Right cardiac atrium (tissue), 5 donors: ENCODE measurements at places on chromosomes 3 and 15.

DNA sequence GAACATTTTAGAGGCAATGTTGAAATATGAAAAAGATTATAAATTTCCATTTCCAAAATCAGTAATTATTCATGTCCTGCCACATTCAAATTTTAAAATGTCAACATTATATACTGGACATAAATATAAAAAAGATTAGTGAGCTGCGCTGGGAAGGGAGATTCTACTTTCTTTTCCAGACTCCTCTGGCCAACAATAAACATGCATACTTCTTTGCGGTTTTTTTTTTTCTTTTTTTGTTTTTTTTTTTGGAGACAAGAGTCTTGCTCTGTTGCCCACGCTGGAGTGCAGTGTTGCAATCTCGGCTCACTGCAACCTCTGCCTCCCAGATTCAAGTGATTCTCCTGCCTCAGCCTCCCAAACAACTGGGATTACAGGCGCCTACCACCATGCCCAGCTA is 105.5 kb downstream of the ADAM10 start:
- no peak for DNase-seq

- peak; percentile 35 for DNase-seq
Measured at GRCh38 chr3:8663177-8664061, 18.8 kb upstream of the SSUH2 start.

GRCh38 chr3:190498293-190498692 is 15.6 kb upstream of the IL1RAP start:
- no peak for DNase-seq

DNA sequence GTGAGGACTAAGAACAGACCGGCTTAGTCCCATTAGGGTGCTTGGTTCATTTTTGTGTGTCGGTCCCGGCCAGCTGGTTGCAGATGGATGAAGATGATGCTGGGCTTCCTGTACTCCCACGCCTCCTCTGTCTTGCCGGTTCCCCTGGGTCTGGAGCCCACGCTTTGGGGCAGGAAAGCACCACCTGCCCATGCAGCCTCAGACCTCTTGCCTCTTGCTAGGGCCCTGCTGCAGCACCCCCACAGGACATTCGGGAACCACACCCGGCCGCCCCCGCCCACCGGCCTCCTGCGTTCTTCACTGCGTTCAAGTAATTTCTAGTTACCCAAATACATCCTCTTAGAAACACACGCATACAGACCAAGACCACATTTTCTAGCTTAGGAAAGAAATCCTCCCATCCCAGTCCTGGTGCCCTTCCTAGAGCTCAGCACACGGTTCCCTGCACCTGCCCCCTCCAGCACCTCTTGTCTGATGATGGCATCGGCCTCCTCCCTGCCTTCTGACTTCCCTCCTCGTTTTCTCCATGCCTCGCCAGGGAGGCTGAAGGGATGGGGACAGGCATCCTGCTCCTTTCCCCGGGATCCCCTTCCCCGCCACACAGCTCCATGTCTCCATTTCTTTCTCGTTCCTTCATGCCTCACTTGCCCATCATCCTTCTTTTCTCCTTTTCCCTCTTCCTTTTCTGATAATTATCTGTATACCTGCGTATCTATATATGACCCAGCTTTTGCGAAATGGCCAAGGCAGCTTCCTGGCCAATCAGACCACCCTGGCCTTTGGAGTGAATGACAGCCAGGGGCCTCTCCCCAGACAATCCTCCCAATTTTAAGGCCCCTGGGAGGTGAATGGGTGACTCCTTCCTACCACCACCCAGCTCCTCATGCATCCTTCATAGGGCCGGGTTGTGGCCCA is 30.9 kb downstream of the FAM3D start:
- no peak for DNase-seq

- DNase-seq: no peak
Measured at GRCh38 chr3:157098823-157099185, 61.1 kb downstream of the CCNL1 start.

GRCh38 chr3:103381296-103382079 is 946.7 kb downstream of the ZPLD1 start:
- DNase-seq: no peak

GRCh38 chr3:181176601-181177000 is 187.1 kb upstream of the DNAJC19 start:
- DNase-seq: peak; percentile 85

- no peak for DNase-seq
Measured at GRCh38 chr3:53691885-53692284, 154.3 kb downstream of the CHDH start.

GRCh38 chr3:72036899-72037298 is 252.0 kb upstream of the PROK2 start:
- DNase-seq: no peak

DNA sequence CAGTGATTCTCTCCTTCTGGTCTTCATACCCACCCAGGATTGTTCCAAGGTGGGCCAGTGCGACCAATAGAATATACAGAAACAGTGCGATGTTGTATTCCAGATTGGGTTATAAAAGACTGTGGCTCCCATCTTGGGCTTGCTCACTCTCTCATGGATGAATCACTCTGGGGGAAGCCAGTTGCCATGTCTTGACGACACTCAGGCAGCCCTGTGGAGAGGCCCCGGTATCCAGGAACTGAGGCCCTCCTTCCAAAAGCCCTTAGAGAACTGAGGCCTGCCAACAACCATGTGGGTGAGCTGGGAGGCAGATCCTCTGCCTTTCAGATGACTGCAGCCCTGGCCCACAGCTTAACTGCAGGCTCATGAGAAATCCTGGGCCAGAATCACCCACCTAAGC is 57.2 kb downstream of the SH3GL3 start:
- no peak for DNase-seq

GRCh38 chr15:89199746-89200145 is 21.6 kb downstream of the RLBP1 start:
- peak; percentile 66 for DNase-seq

- no peak for DNase-seq
Measured at GRCh38 chr15:67999320-68000100, 54.6 kb upstream of the PIAS1 start.

GRCh38 chr3:151290673-151291072 is 12.3 kb upstream of the P2RY14 start:
- DNase-seq: no peak

GRCh38 chr3:137300703-137301102 is 342.9 kb downstream of the IL20RB start:
- no peak for DNase-seq

DNA sequence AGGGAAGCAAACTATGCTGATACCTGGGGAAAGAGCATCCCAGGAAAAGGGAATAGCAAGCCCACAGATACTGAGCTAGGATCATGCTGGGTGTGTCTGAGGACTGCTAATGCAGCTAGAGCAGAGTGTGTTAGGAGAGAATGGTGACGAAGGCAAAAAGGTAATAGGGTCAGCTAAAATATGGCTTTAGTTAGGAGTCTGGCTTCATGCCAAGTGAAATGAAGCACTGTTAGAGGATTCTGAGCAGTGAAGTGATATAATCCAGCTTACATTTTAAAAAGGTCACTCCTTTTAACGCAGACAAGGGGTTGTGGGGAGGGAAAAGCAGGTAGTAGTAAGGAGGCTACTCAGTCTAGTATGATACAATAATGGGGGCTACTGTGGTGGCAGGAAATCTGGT is 30.4 kb downstream of the SECISBP2L start:
- DNase-seq: no peak

- DNase-seq: no peak
Measured at GRCh38 chr15:22947101-22948000, 32.8 kb downstream of the CYFIP1 start.

DNA sequence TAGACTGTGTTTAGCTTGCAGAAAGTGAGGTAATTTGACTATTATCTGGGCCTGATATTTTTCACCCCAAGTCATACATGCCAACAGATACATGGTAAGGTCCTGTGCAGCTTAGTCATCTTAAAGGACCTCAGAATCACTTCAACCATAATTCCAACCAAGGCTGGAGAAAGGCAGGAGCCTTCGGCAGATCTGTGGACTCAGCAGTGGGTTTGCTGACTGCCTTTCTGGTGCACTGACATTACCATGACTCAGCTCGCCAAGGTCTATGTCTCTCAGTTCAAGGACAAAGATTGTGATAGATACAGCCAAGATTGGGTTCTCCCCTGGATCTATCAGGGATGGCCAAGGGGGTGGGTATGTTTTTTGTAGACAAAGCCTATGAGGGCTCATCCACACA is 32.7 kb downstream of the LYZL4 start:
- no peak for DNase-seq

- no peak for DNase-seq
Measured at GRCh38 chr3:27726240-27726639, 4.1 kb upstream of the EOMES start.

DNA sequence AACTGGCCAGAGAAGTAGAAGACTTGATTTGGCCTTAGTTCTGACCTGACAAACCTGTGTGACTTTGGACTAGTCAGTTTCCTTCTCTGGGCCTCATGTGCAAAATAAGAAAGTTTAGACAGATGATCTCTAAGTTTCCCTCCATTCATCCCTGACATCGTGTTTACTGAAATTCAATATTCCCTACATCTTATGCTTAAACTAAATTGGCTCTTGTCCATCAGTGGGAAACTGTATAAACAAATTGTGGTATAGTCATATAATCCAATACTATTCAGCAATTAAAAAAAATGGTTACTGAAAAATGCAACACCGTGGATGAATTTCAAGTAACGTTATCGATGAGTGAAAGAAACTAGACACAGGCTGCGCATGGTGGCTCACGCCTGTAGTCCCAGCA is 64.4 kb upstream of the HRH1 start:
- no peak for DNase-seq

DNA sequence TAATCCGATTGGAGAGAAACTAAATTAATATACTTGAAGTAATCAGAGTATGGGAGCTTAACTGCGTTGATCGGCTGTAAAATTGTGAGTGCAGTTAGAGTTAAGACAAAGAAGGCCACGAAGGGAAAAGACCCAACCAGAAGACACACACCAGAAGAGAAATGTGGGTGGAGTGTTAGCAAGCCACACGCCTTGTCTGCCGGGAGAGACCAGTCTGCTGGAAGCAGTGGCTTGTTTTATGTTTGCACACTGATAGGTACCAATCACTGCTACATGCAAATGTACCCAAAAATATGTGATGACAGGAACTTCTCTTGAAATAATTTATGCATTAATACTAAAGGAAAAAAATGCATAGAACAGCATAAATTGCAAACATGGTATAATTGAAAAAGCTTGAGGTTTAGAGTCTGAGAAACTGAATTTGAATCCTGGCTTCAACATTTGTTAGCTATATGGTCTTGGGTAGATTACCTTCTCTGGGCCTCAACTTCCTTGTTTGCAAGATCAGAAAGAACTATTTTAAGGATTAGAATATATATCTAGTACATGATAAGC is 23.1 kb downstream of the EEFSEC start:
- DNase-seq: no peak

DNA sequence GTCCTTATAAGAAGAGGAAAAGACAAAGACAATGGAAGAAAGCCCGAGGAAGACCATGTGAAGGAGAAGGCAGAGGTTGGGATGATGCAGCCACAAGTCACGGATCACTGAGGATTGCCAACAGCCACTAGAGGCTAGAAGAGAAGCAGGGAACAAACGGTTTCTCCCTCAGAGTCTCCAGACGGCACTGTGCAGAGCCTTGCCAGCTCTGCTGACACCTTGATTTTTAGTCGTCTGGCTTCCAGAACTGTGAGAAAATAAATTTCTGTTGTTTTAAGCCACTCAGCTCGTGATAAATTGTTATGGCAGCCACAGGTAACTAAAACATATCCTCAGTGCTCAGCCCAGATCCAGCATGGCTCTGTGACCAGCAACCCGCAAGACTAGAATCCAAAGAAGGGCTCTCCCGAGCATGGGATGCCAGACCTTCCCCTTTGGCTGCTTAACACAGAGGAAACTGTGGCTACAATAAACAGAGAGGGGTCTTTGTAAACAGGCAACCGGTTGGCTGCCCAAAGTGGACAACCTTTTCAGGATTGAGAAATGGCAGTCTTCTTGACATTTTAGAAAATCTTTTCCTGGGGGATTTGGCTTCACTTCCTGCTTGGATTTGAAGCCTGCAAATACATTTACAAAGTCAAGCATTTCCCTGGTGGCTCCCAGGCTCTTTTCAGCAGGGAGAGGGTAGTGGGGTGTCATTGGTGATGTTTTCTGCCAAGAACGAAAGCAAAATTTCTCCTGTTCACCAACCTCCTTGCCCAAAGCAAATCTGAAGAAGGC is 88.7 kb upstream of the ADPGK start:
- DNase-seq: no peak

DNA sequence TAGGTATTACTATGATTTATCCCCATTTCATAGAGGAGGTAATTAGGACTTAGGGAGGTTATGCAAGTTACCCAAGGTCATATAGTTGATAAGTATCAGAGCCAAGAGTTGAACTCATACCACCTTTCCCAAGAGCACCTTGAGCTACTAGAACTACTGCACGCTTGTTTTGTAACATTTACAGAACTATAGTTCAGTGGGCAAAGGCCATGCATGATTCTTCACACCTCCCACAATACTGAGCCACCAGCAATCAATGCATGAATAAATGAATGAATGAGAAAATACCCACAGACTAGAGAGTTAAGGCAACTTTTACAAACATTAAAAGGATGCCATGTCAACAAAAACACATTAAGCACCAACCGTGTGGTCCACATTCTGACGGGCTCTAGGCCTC is 46.8 kb downstream of the LIPC start:
- DNase-seq: no peak

DNA sequence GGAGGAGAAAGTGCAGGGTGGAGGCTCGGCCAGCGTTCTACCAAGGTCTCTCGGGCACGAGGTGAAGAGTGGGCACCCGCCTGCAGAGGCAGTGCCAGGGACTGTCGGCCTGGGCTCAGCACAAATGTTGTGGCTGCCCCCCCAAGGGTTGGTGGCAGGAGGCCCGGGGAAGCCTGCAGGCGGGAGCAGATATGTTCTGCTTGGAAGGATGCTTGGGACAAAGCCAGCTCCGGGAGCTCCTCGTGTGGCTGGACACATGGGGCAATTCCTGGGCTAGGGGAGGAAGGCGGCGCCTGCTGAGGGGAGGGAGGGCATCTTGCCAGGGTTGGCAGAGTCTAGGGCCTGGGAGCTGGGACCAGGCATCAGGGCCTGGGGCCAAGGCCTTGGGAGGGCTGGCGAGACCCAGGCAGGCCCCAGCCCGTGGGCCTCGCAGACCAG is 30.4 kb upstream of the FBLN2 start:
- peak; percentile 96 for DNase-seq

DNA sequence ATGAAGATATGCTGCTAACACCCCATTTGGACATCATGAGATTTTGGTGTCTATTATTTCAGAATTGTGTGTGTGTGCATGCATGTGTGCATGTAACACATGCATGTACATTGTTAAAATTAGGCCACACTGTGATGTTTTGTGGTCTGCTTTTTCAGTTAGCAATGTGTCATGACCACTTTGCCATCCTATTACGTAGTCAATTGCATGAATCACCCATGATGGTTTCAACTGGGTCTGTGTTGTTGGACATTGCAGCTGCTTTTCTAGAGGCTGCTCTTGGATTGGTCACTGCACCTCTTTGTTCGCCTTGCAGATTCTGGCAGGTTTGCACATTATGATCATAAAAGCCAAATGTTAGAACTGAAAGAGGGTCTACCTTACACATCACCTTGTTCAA is 101.0 kb upstream of the THBS1 start:
- DNase-seq: no peak

DNA sequence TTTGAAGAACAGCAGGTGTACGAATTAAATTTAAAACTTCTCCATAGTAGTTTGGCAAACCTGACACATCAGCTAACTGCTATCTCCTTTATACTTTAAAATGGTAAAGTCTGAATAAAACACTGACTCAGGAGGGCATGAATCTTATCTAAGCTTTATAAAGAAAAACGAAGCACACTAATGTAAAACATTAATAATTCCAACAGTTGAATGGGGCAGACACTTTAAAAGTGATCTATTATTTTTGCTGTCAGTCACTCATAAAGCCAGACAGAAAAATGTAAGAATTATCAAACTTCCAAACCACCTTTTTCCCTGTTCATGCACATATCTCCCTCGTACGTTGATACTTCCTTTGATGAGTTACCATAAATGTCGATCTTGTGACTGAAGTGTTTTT is 2.6 kb downstream of the ARF4 start:
- DNase-seq: no peak
